Ureter (tissue), 1 donor: ENCODE measurements at places on chromosomes 2 and 18. TPM values are rescaled to one million over a fixed set of nuclear protein-coding genes. Genes with fewer than 3 reads are reported as not detected.

DNA sequence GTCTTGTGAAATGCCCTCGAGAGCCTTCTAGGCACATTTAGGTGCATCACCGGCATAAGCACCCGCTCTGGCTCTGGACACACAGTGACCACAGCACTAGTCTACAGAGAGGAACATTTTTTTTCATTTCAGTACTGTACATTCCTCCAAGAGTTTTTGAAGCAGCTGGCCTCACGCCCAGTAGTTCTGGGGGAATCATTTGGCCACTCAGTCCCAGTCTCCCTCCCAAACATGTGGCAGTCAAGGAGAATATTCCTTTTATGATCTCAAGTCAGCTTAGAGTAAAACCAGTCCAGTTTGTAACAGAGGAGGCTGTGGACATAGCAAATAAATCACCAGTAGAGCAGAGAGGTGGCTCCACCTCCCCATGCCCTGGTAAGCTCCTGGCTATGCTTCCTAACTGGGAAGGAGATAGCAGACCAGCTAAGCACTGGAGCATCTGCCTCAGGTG, 48.1 kb downstream of the KCNE4 start:
- peak; percentile 80 for DNase-seq

GRCh38 chr2:161199912-161200701, 39.9 kb downstream of the TANK start:
- no peak for DNase-seq

GRCh38 chr2:178403671-178404306, 47.2 kb downstream of the PRKRA start:
- DNase-seq = no peak

DNA sequence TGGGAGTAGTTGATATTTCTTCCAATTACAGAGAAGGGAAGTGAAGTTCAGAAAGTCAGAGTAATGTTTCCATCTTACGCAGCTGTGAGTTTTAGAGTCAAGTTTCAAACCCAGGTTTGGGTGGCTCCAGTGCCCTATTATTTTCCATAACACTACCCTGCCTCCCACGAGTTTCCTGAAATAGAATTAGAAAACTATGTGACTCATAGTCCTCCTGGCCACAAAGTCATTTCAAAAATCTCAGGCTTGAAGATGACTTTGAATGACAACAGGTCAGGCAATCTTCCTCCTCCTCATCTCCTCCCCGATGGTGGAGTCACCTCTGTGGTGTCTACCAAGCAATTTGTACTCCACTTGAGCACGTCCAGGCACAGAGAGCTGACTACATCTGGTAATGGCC, 212.3 kb upstream of the TRIB2 start:
- no peak for DNase-seq

DNA sequence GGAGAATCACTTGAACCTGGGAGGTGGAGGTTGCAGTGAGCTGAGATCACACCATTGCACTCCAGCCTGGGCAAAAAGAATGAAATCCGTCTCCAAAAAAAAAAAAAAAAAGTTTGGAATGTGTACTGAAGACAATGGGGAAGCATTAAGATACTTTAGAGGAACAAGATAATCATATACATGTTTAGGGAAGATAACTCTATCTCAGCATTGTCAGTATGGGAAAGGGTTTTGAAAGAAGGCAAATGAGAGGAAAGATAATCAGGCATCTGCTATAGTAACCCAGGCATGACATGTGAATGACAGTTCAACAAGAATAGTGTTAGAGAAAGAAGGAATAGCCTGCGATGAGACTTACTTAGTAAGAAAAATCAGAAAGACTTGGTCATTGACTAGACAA, 112.0 kb downstream of the ATAD2B start:
- DNase-seq = no peak

DNA sequence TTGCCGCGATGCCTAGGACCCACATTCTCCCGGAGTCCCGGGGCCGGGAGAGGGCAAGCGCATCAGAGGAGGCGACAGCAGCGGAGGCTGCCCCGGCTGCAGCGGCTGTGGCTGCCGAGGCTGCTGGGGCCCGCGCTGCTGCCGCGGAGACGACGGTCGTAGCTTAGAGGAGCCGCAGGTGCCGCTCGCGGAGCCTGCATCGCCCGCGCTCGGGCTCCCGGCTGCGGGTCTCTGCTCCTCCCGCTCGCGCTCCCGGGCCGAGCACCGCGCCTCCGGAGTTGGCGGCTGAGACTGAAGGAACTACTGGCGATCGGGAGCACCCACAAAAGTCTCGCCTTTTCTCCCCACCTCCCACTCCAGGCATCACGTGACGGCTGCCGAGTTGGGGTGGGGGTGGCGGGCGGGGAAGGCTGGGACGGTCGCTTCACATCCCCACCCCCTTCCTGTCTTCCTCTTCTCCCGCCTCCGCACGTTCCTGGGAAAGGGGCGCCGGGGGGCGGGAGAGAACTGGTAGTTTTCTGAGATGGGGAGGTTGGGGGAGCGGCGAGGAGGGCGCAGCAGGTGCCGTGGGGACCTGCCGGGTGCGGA, at the start of gene LYPD1:
Gene LYPD1, minus strand, starts transcription at position 298 of the 588 bp plus-strand sequence. Its CDS starts 273 bp downstream, at position 25.
- DNase-seq = no peak

- peak; percentile 36 for DNase-seq
Measured at GRCh38 chr2:72024451-72025175, 123.0 kb downstream of the CYP26B1 start.

- DNase-seq = peak; percentile 75
Measured at GRCh38 chr2:113890253-113891235, 655 bp downstream of the ACTR3 start.

DNA sequence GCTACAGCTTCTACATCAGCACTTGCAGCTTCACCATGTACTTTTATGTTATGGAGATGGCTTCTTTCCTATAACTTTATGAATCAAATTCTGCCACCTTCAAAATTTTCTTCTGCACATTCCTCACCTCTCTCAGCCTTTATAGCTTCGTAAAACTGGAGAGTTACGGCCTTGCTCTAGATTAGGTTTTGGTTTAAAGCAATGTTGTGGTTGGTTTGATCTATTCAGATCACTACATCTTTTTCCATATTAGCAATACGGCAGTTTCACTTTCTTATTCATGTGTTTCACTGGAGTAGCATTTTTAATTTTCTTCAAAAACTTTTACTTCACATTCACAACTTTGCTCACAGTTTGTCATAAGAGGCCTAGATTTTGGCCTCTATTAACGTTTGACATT, 242.9 kb upstream of the GYPC start:
- DNase-seq = no peak

DNA sequence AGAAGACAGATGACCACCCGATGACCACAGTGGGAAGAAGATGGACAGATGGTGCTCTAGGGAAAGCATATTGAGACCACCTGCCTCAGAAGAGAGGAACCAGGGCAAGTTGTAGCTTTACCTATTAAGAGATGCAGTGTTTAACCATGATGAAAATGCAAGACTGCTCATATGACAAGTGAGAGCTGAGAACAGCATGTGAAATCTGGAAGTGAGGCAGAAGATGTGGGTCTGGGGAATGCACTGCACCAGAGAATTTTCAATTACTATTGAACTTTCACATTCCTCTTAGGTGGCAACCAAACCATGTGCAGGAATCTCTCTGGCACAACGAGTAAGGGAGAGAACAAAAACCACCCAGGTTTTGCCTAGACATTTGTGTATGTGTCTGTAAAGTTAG, 184.8 kb upstream of the CRIM1 start:
- DNase-seq = no peak

The LHCGR gene
- total RNA-seq = not detected

The AMER3 gene
- total RNA-seq = not detected
